ENCODE measurements at places on chromosomes 6 and 20.

DNA sequence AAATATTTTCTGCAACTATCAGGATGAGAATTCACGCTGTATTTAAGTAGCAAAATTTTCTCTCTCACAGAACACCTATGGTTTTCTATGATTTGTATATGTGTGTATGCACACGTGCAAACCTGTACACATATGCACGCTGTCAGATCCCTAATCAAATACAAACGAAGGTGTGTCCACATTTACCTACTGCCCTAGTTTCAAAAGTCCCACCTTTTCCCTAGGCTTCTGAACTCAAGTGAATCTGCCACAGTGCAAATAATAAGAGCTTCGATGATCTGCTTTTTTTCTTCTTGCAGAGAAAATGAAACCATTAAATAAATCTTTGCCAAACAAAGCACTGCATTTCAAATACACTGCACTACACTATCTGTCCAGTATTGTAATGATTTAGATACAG lies 6.5 kb downstream of the HIVEP2 start:
- no peak for DNase-seq

DNA sequence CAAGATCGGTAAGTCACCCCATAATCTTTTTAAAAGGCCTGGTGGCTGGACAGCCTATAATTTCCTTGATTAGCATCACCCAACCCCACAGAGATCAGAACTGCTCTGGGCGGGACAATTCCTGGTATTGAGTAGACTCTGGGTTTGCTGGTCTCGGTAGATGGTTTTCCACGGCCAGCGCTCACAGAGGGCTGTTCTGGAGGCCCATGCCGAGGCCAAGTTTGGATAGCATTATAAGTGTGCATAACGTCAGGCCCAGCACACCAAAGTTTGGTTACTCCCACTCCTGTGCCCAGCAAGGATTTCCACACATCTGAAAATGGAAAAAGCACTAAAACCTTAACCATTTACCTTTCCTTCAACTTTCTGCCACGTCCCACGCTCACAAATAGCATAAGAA lies 104.7 kb upstream of the RREB1 start:
- no peak for DNase-seq

GRCh38 chr6:3484192-3484591 lies 27.3 kb upstream of the SLC22A23 start:
- DNase-seq: no peak

DNA sequence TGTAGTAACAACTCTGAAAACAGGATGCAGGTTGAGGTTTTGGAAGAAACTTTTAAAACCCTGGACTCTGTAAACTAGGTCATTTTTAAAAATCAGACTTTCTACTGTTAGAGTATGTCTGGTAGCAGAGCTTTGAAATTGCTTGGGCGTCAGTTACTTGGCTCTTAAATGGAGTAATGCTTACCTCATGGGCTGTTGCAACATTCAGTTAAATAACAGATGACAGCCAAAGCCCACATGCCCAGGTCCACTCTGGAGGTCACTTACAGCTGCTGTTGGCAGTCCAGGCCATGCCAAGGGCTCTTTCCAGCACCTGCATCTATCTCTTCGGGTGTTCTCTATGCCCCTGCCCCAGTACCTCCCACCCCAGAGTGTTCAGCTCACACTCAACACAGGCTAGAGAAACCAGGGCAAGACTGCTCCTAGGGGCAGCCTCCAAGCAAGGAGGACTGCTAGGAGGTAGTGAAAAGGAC lies 96.4 kb downstream of the BANF2 start:
- DNase-seq: no peak

DNA sequence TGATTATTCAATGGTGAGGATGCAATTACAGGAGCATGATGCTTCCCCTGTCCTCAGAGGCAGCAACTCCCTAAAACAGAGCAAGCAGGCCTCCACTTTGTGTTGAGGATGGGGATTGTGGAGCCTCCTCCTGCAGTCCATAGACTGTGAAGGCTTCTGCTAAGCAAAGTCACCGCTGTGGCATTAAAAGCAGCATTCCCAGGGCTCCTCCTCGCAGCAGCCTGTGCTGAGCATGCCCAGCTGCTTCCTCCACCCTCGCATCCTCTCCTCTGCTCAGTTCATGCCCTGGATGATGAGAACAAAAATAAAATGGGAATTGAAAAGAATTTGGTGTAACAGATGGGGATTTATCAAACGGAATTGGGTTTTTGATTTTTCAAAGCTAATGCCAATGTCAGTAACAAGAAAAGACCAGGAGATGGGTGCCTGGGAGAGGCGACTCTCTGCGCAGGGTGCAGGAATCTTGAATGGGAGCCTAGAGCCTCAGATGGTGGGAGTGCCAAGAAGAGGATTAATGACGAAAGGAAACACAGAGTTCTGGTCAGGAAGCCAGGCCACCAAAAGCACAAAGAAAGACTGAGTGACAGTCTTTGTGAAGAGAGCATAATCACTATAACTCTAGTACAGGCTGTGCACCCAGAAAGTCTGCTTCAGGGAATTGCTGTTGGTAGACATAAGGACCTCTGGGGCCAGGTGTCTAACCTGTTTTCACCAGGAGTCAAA lies 347.6 kb downstream of the TPBG start:
- DNase-seq: no peak

- peak; percentile 63 for DNase-seq
Measured at GRCh38 chr6:37259191-37259590, 1.2 kb upstream of the TMEM217 start.

DNA sequence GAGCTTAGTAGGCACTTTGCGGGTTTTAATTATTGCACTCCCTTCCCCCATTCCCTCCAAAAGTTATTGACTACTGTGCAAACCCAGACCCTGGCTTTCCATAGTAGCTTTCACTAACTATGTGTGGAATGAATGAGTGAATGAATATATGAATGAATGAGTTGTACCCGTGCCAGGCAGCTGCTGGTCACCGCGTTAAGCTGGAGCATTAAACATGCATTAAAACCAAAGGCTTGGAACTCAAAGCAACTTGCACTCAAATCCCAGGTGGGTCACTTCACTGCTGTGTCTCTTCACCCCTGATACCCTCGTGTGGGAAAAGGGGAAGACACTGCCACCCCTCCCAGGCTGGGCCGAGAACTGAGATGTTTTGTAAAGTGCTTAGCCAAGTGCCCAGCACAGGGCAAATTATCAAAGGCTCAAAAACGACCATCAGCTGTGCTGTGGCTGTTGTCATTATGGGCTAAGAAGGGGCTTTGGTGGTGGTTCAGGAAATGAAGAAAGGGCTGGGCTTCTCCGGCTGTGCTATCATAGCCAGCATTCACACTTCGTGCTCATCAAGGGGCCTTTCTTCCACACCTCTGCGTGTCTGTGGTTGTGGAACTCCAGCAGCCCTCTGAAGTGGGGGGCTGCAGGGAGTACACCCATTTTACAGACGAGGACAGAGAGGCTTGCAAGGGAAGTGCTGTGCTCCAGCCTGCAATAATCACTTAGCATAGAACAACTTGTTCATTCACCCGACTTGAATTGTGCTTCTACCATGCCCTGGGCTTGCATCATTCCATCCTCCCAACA lies 60.2 kb upstream of the STX16 start:
- DNase-seq: no peak

DNA sequence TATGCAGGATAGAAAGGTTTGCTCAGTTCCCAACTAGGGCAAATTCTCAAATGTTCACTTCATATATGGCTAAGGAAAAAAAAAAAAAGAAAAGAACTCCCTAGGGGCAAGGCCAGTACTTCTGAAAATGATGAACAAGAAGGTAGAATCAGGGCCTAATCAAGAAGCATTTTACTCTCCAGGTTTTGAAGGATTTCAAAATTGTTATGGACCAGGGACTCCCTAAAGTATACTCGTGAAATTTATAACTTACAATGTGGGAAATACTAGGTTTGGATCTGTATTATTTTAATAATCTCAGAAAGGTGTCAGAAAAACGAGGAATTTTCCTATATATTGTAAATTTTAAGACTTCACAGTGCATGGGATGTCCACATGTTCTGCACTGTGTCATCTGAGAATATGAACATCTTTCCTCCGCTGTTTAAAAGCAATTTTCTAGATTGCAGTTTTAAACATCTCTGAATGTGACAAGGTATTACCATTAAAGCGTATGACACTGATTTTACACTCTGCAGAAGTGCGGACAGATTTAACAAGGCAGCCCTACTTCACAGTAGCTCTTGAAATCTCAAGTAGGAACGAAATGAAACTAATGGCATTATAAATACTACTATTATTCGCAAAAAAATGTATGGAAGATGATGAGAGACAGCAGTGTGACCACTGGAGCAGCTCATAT lies 14.0 kb downstream of the PLAGL1 start:
- no peak for DNase-seq

- no peak for DNase-seq
Measured at GRCh38 chr6:13370623-13371022, 42.3 kb upstream of the TBC1D7 start.

GRCh38 chr20:33232486-33233072 lies 3.2 kb upstream of the BPIFA1 start:
- DNase-seq: no peak
